Smooth muscle cell of the pulmonary artery (primary cell): ENCODE measurements at places on chromosomes 5 and 9. TPM values are rescaled to one million over a fixed set of nuclear protein-coding genes. Genes with fewer than 3 reads are reported as not detected.

OSMR gene
- 165 and 241 TPM in 2 replicates for total RNA-seq

PCDHB2 gene
- 3.6 and 4.4 TPM in 2 replicates for total RNA-seq

SNCB gene
- total RNA-seq, result not detected in 2 replicates

CYSRT1 gene
- total RNA-seq, result 0.33 and 0.66 TPM in 2 replicates

SH3RF2 gene
- total RNA-seq, result 1.6 and 13.1 TPM in 2 replicates

SH3PXD2B gene
- total RNA-seq, result 27.9 and 31.4 TPM in 2 replicates

RUSC2 gene
- 31.5 and 40.1 TPM in 2 replicates for total RNA-seq

ARL14EPL gene
- not detected in 2 replicates for total RNA-seq

IRGM gene
- total RNA-seq, result 0.13 TPM in 1 of 2 replicates, not detected in the other

SURF2 gene
- total RNA-seq, result 9.6 and 11.1 TPM in 2 replicates

CATSPER3 gene
- total RNA-seq, result 0.10 and 0.13 TPM in 2 replicates

PGM5 gene
- total RNA-seq, result 16.3 and 33.3 TPM in 2 replicates

TJP2 gene
- 20.2 and 51.5 TPM in 2 replicates for total RNA-seq

CHSY3 gene
- total RNA-seq, result 22.8 and 41.9 TPM in 2 replicates

ORM2 gene
- not detected in 2 replicates for total RNA-seq

GPX8 gene
- 110 and 162 TPM in 2 replicates for total RNA-seq

GCNT4 gene
- 1.8 and 5.0 TPM in 2 replicates for total RNA-seq

LCN1 gene
- total RNA-seq, result 0.20 and 0.43 TPM in 2 replicates
